G401 (cell line): ENCODE measurements at places on chromosomes 12 and 14.
A peak's percentile ranks its signal among the peaks of the same experiment; 100 is the strongest.

- DNase-seq: no peak
Observed at GRCh38 chr12:4992871-4993270, 50.8 kb upstream of the KCNA5 start.

GRCh38 chr12:96166765-96167164, 27.4 kb upstream of the ELK3 start:
- no peak for DNase-seq

- DNase-seq: no peak
Observed at GRCh38 chr12:56954057-56954957, 3.1 kb downstream of the RDH16 start.

GRCh38 chr14:103292426-103293374, 41.3 kb upstream of the EIF5 start:
- peak; percentile 76 for DNase-seq

GRCh38 chr12:115267891-115268290, 583.9 kb upstream of the TBX3 start:
- DNase-seq: no peak

- no peak for DNase-seq
Observed at GRCh38 chr14:80770114-80770908, 171.2 kb downstream of the CEP128 start.

- DNase-seq: no peak
Observed at GRCh38 chr14:28695109-28695508, 71.5 kb upstream of the FOXG1 start.

GRCh38 chr12:130764475-130765185, 48.5 kb upstream of the RIMBP2 start:
- no peak for DNase-seq

DNA sequence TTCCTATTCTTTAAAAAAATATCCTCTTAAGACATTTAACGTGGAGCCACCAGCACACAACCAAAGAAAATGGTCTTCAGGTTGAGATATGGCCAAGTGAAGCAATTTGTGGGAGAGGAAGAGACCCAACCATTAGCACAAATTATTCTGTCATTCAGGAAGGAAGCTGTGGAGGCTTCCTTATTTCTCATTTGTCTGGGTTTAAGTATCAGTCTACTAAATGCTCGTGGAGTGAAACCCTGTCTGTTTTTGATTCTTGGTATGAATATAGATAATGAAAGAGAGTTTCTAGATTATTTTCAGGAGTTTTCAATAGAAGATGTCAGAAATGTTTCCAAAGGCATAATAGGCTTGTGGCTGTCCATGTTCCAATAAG, 125.1 kb downstream of the GPR65 start:
- no peak for DNase-seq

DNA sequence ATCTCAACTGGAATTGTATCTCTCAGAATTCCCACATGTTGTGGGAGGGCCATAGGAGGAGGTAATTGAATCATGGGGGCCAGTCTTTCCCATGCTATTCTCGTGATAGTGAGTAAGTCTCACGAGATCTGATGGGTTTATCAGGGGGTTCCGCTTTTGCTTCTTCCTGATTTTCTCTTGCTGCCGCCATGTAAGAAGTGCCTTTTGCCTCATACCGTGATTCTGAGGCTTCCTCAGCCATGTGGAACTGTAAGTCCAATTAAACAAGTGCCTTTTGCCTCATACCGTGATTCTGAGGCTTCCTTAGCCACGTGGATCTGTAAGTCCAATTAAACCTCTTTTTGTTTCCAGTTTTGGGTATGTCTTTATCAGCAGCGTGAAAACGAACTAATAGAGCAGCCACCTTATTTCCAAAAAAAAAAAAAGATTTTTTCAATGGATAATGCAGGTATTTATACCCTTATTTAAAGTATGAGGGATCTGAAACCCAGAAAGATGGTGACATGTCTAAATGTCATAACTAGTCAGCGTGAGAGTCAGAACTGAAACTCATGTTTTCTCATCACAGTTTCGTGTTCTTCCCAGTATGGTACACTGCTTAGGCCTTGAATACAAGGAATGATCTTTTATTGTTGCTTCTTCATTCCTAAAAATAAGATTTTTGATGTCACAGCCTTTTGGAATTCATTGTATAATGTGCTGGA, 89.6 kb downstream of the ERC1 start:
- DNase-seq: no peak

DNA sequence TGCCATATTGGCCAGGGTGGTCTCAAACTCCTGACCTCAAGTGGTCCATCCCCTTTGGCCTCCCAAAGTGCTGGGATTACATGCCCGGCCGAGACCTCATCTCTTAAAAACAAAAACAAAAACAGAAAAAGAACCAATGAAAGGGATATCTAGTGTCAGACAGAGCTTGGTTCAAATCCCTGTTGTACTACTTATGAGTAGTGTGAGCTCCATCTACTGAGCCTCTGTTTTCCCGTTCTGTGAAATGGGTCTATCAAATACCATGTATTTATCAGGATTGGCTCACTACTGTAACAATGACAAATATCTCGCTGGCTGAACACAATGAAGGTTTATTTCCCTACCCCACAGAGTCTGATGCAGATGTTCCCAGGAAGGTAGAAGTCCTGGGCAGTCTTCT, 36.9 kb upstream of the HNF1A start:
- no peak for DNase-seq

- no peak for DNase-seq
Observed at GRCh38 chr14:35858521-35859209, 32.5 kb downstream of the BRMS1L start.

- DNase-seq: no peak
Observed at GRCh38 chr14:94161981-94162380, 12.1 kb upstream of the PPP4R4 start.

DNA sequence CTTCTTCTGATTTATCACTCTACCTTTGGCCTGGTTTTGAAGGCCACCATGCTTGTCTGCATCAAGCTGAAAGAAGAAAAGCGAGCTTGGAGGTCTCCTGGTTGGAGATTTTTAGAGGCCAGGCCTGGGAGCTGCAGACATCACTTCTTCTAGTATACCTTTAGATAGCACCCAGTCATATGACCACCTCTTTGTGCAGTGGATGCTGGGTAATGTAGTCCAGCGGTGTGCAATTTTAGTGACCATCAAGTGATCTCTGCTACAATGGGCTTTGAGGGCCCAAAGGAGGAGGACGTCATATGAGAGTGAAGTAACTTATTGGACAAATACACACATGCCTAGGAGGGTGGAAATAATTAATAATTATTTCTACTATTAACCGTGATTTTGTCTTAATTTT, 15.2 kb upstream of the WNT5B start:
- DNase-seq: no peak

DNA sequence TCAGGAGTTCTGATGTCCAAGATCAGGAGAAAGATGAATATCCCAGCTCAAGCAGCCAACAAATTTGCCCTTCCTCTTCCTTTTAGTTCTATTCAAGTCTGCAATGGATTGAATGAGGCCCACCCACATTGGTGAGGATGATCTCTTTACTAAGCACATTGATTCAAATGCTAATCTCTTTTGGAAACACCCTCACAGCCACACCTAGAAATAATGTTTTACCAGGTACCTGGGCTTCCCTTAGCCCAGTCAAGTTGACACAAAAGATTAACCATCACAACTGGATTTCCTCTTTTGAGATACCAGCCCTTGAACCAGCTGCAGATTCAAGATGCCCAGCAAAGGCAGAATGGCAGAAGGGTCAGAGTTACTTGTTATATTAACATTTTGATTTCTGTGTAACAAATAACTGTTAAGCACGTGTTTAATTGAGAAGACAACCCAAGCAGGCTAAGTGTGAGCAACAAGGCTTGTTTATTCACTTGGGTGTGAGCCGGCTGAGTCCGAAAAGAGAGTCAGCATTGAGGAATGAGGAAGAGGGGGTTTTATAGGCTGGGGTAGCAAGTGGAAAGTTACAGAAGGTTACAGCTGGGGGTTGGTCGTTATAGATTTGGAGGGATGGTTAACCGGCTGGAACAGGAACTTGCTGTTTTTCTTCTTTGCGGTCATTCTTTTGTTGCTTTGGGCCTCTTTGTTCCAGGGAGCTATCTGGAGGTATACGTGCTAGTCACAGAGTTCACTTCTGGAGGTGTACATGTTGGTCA, 180.3 kb downstream of the EMP1 start:
- DNase-seq: no peak

- DNase-seq: peak; percentile 73
Observed at GRCh38 chr14:63203618-63204406, 431 bp upstream of the RHOJ start.

- peak; percentile 16 for DNase-seq
Observed at GRCh38 chr14:73492043-73492552, 1.4 kb downstream of the RIOX1 start.

- DNase-seq: no peak
Observed at GRCh38 chr14:35420036-35420811, 15.7 kb upstream of the NFKBIA start.

DNA sequence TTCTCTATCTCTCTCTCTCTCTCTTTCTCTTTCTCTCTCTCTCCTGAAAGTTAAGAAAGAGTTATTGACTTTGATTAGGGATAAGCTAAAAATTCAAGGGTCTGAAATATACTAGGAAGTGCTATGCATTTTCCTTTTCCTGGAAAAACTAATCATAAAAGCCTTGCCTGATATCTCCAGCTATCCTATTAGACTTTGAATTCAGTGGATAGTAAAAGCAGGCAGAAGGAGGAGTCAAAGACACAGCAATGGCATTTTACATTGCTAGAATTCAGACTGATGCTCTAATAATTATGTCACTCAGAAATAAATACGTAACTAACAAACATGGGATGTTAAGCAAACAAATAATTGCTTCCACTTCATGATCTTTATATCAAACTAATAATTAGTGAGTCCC, 272.0 kb downstream of the SSPN start:
- DNase-seq: no peak

DNA sequence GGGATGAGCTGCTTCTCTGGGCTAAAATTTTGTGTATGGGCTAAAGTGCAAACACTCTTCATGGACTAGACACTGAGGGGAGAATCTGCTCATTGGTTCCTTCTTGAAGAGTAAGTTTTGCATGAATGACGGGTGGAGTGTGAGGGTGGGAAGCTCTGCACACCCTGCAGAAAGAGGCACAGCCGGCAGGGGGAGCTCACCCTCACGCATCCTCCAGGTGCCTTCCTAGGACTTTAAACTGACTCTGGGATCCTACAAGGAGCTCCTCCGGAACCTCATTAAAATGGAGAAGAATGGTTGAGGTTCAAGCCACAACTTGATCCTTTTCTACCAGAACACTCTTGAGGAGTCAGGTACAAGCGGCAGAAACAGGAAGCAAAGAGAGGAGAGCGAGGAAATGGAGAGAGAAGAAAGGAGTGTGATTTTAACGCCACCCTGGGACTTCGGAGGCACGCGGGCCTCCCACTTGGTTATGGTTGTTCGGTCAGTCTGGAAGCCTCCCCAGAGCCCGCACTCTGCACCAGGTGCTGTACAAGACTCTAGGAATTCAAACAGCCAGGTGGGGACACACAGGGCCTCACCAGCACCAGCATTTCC, 87.5 kb downstream of the SETD3 start:
- peak; percentile 25 for DNase-seq

DNA sequence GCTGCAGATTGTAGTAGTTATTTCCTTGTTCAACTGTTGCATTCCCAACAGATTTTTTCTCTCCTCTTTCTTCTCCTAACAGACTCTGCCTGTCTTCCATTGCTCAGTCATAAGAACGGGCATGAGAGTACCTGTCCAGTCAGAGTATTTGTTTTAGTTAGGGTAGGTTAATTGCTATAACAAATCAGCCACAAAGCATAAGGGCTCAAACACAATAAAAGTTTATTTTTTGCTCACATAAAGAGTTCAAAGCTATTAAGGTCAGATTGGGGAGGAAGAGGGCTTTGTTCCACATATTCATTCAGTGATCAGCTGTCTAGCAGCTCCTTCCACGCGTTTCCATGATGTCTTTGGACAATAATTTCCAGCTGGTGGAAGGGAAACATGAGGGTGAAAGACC, 92.8 kb upstream of the PLXNC1 start:
- DNase-seq: no peak

DNA sequence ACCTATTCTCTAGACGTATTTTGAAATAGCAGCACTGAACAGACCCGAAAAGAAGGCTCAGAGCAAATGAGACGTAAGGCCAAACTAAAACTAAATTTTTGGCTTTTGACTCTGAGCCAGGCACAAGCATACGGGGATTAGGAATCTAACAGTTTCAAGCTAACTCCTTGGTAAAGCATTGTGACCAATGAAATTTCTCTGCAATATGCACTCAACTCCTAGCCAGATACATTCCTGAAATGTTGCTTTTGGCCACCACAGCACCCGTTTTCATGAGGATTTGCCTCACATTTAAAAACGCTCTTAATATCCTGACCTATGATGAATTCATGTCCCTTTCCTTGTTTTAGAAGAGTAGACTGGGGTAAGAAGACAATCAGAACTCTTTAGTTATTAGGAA, 53.1 kb upstream of the NPFF start:
- DNase-seq: no peak

DNA sequence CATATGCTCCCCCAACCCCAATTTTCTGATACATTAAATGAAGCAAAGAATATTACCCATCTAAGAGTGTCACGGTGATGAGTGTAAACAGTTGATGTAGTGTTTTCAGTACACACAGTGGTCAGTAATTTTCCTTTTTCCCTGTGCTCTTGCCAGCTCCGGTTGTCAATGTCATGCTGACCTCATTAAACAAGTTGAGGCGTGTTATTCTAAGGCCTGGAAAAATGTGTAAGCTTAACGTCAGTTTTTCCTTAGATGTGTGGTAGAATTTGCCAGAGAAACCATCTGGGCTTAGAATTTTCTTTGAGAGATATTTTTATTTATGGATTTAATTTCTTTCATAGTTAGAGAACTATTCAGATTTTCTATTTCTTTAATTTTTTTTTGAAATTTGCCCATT, 11.7 kb upstream of the SERPINA6 start:
- DNase-seq: no peak

GRCh38 chr14:68657300-68658028, 135.4 kb downstream of the ZFP36L1 start:
- no peak for DNase-seq

GRCh38 chr14:101289230-101289690, 272.0 kb upstream of the DIO3 start:
- no peak for DNase-seq

- no peak for DNase-seq
Observed at GRCh38 chr12:41972196-41972595, 172.5 kb downstream of the GXYLT1 start.
